Hematopoietic multipotent progenitor cell treated with erythropoietin and hydrocortisone succinate and interleukin-3 and kit ligand, for 6 days (in vitro differentiated cells): ENCODE measurements at places on chromosomes 12 and 14.
A peak's percentile ranks its signal among the peaks of the same experiment; 100 is the strongest.

DNA sequence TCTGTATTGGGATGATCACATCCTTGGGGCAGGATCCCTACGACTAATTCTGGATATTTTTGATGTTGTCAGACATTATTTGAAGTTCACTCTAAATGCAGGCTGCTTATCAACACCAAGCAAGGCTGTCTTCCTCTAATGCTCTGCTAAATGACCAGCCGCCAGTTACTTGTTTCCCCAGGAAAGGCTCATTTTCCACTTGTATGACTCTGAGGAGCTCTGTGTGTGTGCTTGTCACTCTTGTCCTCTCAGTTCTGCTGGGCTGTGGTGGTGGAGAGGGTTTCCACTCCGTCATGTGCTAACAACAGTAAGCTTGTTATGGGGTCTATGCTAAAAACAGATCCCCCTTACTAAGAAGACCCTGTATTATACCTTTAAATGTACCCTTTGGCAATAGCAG, 42.1 kb downstream of the ATL1 start:
- no peak for DNase-seq

DNA sequence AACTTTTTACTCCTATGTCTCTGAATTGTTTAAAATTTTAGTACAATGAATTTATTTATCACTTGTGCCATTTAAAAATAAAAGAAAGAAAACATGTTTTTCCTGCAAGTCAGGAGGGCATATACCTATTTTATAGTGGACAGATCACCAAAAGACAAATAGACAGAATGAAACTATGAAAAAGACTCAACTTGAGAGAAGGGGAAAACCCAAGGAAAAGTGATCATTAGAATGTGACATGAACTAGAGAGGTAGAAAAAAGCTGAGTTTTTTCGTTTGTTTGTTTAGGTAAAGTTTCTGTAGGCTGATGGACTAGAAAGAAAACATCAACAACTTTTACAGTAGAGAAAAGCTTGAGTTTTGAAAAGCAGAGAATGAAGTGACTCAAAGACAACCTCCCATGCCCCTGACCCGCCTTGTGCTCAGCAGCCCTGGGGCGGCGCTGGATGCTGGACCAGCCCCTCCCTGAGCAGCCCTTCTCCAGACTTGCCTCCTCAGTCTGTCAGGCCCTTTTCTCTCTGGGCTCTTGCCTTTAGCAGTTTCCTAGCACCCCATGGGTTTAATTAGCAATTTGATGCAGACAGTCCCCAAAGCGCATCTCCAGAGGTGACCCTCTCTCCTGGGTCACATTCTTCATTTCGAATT, 95.1 kb upstream of the ARID2 start:
- DNase-seq = no peak

DNA sequence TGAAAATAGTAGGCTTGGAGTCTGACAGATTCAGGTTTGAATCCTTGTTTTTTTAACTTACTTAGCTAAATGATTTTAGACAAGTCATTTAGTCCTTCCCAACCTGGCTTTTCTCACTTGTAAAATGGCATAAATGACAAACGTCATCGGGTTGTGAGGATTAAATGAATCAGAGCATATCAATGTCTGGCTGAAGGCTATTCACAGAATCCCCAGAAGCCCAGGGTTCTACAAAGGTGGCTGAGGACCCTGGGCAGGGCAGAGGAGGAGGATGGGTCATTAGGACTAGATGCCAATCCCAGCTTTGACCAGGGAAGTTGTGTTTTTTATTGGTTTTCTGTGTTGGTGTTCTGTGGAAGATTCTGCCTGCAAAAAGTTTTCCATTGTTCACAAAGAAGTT, 7.6 kb upstream of the PTPRB start:
- DNase-seq = no peak

DNA sequence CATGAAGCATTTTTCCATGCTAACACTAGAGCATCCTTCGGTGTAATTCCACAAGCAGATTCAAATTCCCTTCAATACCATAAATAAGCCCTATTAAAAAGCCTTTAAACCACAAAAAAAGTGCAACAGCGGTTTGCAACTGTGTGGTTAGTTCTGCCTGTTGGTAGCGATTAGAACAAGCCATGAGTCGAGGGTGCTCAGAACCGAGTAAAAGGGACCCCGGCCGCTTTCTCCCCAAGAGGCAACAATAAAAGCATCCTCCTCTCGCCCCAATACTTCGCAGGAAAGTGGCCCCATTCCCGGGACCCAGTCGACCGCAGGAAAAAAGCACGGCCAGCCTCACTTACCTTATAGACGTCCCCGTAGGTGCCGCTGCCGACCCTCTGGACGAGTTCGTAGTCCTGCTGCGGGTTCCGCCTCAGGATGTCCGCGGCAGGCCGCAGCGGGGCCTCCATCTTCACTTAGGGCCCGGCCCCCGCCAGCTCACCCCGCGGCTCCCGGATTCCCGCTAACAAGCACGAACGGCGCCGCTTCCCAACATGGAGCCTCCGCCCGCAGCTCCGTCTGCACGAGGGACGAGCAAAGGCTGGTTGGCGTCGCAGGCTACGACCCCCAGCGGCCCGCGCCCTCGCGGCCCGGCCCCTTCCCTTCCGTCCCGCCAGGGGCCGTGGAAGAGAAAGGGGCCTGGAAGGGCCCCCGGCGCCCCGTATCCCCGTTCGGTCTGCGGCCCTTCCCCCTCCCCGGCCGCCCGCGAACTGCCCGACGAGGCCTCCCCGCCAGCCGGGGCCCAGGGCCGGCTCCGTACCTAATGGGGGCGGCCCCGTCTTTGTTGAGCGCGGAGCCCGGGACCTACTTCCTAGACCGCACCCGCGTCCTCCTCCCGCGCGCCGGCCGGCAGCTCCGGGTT, 521 bp downstream of the MAP4K5 start:
- DNase-seq = peak; percentile 77

DNA sequence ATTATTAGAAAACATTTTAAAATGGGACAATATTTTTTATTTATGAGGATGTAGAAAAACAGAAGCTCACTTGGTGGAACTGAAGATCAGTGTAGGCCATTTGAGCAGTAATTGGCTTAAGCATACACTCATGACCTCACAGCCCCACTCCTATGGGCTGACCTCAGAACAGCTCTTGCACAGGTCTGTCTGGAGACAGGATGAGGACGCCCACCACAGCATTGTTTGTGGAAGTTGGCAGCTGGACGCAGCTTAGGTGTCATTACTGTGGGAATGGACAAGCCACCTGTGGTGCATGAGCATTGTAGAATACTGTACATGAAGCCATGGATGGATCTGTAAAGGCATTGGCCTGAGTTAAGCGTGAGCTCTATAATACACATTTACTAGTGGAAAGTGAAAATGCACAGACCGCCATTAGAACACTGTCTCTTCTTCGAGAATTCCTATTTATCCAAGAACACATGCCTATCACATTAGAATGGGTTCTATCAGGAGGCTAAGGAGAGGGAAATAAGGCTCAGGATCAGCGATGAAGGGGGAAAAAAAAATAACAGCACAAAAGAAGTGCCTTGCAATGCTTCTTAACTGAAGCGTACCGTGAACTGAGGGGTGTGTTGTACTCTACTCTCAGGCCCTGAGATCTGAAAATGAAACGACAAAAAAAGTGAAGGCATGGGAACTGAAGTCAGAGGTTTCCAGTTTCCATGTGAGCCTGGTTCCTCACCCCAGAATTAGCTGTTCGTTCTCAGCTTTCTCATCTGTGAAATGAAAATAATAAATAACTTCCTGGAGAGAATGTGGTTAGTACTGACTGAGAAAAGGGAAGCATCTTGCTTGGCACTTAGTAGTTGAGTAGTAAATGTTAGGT, 33.6 kb downstream of the KCNA1 start:
- DNase-seq = no peak

GRCh38 chr12:93706824-93707223, 29.6 kb downstream of the CRADD start:
- no peak for DNase-seq

DNA sequence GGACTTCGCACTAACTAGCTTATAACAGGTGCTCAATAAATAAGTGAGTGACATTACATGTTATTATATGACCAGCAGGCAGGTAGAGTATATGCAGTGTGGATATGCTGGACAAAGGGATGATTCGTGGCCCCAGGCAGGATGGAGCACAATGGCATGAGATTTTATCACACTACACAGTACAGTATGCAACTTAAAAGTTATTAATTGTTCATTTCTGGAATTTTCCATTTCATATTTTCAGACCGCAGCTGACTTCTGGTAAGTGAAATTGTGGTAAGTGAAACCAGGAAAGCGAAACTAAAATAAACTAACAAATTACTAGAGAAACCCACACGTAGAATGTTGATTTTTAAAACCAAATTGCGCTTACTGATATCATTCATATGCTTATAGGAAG, 3.3 kb downstream of the PARP11 start:
- peak; percentile 25 for DNase-seq

- no peak for DNase-seq
Measured at GRCh38 chr12:113815031-113815430, 151.1 kb downstream of the RBM19 start.

DNA sequence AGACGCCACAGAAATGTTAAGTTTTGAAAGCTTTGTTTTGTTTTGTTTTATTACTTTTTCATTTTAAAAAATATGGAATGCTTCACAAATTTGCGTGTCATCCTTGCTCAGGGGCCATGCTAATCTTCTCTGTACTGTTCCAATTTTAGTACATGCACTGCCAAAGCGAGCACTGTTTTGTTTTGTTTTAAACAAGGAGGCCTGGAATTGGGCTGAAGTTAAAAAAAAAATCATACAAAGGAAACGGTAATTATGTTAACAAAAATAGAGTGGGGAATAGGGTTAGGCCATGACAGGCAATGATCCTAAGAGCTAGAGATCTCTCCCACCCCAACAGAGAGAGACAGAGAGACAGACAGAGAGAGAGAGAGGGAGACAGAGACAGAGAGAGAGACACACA, 57.0 kb downstream of the ZFP36L1 start:
- no peak for DNase-seq

DNA sequence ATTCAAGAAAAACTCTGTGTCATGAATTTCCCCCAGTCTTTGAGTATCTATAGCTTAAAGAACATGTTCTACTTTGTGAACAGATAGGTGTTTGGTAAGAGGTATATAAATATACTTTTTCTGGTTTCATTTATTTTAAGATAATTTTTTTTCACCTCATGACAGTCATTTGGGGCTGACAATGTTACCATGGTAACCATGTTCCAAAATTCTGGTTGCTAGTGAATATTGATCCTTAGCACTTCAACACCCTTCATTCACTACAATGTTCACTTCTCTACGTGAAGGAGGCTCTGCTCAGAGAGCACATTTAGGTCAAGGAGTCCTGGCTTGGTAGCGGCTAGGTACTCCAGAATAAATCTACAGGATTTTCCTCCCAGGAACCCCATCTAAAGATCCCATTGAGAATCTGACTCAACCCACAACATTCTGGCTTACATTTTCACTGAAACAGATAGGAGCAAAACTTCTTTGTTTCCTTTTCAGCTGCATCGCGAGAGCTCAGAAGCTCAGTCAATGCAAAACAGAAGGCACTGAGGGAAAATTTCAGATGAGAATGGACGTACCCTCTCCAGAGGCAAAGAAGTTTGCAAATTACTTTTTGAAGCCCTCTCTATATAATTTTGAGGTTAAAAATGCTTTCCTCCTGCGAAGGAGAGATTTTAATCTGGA, 93.6 kb downstream of the ARF6 start:
- no peak for DNase-seq

GRCh38 chr14:95410838-95411237, 91.1 kb upstream of the CLMN start:
- no peak for DNase-seq

- DNase-seq = no peak
Measured at GRCh38 chr12:101992091-101992490, 69.7 kb downstream of the WASHC3 start.
